DMS153 (cell line): ENCODE measurements at places on chromosomes 5 and 9.

DNA sequence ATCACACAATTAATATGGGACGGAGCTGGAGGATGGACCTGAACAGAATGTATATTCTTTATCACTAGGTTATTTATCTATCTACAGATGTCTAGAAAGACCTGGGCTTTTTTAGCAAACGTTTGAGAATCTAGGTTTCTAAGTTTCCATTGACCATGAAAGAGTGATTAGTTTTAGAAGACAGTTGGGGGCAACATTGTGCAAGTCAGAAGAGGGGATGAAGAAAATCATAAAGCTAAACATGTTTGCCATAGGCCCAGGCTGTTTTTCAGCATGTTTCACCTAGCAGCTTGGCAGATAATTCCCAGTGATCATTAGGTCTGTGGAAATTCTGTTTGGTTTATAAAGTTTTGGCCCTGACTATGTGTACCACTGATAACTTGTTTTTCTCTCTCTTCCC, 44.1 kb upstream of the CDKN2B start:
- no peak for DNase-seq

- DNase-seq: no peak
Measured at GRCh38 chr5:39606591-39606990, 181.8 kb upstream of the DAB2 start.

GRCh38 chr5:124134941-124135340, 611.5 kb downstream of the ZNF608 start:
- no peak for DNase-seq

DNA sequence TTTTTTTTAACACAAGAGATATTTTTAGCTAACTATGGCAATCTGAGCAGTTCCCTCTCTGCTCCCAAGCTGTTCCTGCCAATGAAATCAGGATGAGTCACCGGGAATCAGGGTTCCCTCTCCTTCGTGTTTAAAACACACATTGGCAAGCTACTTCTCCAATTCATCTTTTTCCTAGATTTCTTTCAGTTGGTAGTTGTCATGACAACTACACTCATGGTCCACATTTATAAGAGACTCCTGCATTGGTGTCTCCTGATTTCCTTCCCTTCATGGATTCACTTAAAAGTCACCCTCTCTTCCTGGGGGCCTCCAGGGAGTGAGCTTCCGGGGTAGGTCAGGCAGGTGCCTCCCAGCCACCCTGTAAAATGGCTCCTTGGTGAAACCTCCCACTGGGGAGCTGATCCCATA, 72.3 kb upstream of the NIPAL4 start:
- DNase-seq: no peak

- no peak for DNase-seq
Measured at GRCh38 chr5:6236858-6237481, 141.4 kb downstream of the MED10 start.

DNA sequence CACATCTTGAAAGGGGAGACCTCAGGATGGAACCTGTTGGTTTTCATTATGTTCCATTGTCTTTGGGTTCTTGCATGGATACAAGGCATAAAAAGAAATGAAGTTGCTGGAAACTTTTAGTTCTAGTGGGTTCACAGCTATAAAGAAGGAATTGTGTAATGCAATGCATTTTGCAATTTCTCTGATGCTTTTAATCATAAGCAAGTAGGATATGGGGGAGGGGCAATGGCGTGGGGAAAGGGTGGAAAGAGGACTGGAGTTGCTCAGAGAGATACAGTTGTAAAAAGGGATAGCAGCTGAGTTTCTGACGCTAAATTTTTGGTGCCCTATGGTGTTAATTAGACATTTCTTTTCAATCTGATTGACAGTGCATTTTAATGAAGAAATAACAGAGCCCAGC, 88.6 kb upstream of the FANCC start:
- no peak for DNase-seq

DNA sequence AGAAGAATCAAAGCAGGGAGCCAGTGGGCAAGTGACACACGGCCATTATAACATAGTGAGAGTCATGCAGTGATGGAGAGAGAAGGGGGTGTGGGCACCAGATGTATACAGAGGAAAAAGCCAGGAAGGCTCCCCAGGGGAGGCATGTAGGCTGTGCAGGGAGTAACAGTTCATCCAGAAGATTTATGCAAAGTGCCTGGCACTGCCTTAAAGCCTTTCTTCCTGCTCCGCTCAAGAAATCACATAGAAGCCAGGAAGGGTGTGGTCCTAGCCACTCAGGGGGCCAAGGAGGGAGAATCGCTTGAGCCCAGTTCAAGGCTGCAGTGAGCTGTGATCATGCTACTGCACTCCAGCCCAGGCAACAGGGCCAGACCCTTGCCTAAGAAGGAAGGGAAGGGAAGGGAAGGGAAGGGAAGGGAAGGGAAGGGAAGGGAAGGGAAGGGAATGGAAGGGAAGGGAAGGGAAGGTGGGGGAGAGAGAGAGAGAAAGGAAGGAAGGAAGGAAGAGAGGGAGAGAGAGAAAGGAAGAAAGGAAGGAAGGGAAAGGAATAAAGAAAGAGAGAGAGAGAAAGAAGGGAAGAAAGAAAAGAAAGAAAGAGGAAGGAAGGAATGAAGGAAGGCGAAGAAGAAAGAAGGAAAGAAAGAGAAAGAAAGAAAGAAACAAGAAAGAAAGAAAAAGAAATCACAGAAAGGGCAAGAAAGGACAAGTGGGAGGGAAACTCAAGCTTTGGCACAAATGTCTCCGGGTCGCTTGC, 89.8 kb downstream of the LHX2 start:
- DNase-seq: no peak

- peak; percentile 64 for DNase-seq
Measured at GRCh38 chr9:135130207-135130976, 42.9 kb downstream of the OLFM1 start.

DNA sequence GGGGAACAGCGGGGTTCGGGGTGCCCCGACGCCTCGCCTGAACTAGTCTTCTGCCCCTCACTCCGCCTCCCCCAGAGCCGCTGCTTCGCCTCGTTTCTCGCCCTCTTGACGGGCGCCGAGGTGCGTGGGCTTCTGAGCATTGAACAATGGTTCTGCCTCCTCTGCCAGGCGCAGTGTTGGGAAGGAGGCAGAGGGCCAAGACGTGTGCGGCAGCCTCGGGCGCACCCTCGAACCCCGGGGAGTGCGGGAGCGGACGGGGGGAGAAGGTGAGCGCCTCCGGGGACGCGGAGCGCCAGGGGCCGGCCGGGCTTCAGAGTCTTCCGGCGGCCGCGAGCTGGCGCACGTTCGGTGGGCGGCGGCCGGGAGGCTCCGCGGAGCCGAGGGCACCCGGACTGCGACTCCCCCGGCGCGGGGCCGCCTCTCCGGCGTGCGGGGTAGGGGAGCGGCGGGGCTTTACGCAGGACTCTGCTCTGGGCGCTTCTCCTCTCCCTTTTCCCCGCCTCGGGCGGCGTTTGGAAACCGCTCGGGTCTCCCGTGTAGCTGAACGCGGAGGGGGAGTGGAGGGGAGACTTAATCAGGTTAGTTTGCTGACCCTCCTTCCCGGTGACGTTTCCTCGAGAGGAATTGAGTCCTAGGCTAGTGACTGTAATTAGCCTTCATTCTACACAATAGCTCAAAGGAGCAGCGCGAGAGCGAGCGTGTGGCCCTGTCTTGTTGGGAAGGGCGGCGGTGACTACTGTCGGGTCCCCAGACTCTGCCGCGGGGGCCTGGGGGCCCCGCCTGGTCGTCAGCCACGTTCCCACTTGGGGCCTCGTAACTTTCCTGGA, 1.1 kb downstream of the VLDLR start:
- no peak for DNase-seq

- DNase-seq: no peak
Measured at GRCh38 chr5:15807871-15808270, 307.9 kb downstream of the FBXL7 start.

DNA sequence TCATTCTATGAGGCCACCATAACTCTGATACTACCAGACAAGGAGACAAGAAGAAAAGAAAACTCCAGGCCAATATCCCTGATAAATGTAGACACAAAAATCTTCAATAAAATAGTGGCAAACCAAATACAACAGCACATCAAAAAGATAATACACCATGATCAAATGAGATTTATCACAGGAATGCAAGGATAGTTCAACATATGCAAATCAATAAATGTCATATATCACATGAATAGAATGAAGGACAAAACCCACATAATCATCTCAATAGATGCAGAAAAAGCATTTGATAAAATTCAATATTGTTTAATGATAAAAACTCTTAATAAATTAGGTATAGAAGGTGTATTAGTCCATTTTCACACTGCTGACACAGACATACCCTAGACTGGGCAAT, 139.9 kb downstream of the ADAMTS6 start:
- no peak for DNase-seq

DNA sequence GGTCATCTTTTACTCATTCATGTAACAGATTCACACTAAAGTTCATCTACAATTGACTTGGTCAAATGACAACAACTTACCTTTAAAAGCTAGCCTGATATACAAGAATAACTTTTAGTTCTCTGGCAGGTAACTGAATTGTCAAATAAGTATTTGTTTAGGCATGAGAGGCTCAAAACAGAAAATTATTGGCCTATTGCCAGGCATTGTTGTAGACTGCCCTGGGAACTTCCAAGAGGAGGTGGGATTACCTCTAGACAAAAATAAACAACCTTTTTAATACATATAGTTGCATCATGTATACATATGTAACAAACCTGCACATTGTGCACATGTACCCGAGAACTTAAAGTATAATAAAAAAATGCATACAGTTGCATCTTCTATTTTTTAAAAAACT, 18.2 kb upstream of the SLCO4C1 start:
- DNase-seq: no peak

DNA sequence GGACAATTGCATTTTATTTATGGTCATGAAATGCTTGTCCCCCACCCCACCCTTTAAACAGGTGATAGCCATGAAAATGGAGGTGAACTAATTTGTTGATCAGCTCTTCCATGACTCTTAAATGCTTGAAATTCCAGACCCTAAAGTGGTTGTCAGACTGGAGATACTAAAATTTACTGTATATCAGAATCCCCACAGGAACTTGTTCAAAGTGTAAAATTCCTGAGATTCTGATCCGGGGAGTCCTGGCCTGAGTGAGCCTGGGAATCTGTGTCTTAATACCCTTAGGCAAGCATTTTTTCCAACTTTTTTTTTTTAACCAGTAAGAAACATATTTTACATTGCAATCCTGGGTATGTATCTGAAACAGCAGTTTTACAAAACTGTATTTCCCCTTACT, 4.7 kb downstream of the SKP2 start:
- no peak for DNase-seq

DNA sequence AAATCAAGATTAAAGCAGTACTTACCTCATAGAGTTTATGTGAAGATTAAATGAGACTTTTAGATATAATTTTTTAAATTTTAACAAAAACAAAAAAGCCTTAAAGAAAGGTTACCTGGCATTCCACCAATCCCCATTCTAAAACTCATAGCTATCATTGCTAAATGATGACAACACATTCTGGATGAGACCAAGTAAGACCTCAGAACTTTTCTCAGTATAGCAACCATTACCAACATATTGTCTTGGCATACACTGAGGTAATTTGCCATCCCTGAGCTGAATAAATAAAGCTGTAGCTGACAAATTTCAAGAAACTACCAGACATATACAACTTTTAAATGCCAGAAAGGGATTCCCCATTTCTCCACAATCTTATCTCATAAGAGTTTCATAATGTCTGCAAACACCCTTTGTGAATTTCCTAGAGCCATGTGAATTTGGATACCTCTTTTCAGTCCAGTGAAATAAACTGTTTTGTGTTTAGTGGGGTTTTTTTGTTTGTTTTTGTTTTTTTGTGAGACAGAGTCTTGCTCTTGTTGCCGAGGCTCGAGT, 29.5 kb downstream of the RANBP3L start:
- no peak for DNase-seq

- no peak for DNase-seq
Measured at GRCh38 chr5:150317048-150318003, 14.6 kb upstream of the ARSI start.

DNA sequence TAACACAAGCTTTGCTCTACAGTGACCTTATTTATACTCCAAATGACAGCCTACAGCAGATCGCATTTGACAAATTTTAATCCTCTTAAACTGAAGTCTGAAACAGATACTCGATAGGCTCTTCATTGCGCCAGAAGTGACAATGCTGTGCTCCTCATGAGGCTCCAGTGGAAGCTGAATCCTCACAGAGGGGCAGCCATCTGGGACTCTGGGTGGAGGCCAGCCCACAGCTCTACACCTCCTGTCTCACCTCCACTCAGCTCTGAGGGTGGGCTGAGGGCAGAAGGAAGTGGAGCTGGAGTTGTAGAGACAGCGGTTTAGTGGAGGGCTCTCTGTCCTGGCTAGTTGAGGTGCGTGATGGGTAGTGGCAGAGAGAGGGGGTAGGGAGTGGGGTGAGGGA, 283.3 kb upstream of the ANKRD55 start:
- no peak for DNase-seq

DNA sequence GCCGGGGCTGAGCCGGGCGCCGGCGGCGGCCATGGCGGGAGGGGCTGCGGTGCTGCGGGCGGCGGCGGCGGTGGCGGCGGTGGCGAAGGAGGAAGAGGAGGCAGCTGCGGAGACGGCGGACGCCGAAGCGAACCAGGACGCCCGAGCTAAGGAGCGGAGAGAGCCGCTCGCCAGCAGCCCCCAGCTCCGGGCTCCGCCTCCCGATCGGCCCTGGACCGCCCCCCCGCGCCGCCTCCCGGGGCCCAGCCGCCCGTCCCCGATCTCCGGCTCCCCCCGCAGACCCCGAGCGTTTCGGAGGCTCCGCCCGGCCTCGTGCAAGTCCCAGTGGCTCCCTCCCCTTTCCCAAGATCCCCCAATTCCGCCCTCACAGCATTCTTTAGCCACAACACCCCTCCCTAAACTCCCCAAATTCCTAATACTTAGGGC, at the start of gene ASTN2:
Gene ASTN2, minus strand, starts transcription at position 152 of the 426 bp plus-strand sequence. Its CDS starts 119 bp downstream, at position 33.
- DNase-seq: no peak

GRCh38 chr5:122078116-122079110, at the start of gene LOX:
TSS of gene LOX (minus strand) at chr5:122078259. CDS start at chr5:122077985, 274 bp downstream.
- no peak for DNase-seq

DNA sequence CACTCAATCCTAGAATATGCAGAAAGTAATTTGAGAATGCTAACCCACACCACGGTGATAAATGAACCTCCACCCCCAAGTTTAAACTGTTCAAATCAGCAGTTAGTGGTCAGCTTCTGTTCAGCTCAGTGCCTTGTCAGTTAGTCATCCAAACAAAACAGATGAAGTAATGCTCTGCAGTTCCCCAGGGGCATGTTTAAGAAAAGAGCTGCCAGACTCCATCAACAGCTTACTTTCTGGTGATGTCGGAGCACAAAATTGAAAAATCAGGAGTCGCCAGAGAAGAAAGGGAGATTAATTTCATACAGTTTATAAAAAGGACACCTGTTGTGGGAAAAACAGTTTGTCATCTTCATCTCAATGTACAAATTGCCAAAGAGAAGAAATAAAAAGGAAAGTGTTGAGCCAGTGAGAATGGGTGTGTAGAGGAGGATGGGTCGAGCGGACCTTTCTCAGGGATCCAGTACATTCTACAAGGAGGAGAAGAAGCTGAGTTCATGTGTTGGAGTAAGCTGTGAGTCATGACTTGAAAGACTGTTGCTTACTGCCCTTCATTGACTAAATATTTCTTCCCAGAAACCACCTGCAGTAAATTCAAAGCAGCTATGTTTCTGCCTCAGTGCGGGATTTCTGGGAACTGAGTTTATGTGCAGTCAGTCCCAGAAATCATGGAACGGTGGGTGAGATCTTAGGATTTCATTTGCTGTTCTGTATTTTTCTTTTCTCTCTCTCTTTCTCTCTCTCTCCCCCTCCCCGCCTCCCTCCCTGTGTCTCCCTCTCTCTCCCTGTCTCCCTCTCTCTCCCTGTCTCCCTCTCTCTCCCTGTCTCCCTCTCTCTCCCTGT, 13.7 kb downstream of the TRIO start:
- peak; percentile 62 for DNase-seq

- DNase-seq: no peak
Measured at GRCh38 chr5:36152324-36153297, 700 bp downstream of the SKP2 start.
